ENCODE measurements at places on chromosomes 16 and 17.

GRCh38 chr17:5929721-5930120 lies 140.5 kb upstream of the WSCD1 start:
- no peak for DNase-seq

DNA sequence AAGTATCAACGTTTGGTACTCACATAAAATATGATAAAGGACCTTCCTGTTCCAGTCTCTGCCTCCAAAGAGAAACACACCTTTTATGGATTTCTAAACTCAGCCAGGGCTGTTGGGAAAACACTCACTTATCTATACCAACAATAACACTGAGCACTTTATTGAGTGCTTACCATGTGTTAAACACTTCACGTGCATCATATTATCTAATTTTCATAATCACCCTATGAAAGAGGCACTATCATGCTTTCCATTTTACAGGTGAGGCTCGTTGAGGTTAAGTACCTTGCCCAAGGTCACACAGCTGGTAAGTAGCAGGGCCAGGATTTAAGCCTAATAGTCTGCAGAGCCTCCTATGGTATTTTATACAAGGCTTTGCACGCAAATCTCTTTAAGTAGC lies 251.5 kb upstream of the SOX9 start:
- no peak for DNase-seq

- DNase-seq, result no peak
Observed at GRCh38 chr17:59754552-59754951, 47.1 kb downstream of the VMP1 start.

GRCh38 chr17:57033296-57033695 lies 51.8 kb upstream of the AKAP1 start:
- no peak for DNase-seq

GRCh38 chr16:85917012-85917411 lies 18.1 kb downstream of the IRF8 start:
- no peak for DNase-seq

Data from effector memory CD4-positive, alpha-beta T cell (primary cell).